SHP77 treated with DMSO at 0.1 percent for 48 hours (cell line): ENCODE measurements at places on chromosomes 16 and 17.

- no peak for DNase-seq
These were observed at the start of gene NLRP1 for GRCh38 chr17:5584383-5585286. TSS of gene NLRP1 (minus strand) at chr17:5584509. CDS start at chr17:5583957, 552 bp downstream.

- DNase-seq, result no peak
These were observed 19.9 kb upstream of the TCF25 start for GRCh38 chr16:89853306-89853993.

GRCh38 chr17:17304521-17304985 is 1.4 kb downstream of the NT5M start:
- DNase-seq, result no peak

GRCh38 chr16:4283939-4284338 is 11.1 kb upstream of the TFAP4 start:
- no peak for DNase-seq

DNA sequence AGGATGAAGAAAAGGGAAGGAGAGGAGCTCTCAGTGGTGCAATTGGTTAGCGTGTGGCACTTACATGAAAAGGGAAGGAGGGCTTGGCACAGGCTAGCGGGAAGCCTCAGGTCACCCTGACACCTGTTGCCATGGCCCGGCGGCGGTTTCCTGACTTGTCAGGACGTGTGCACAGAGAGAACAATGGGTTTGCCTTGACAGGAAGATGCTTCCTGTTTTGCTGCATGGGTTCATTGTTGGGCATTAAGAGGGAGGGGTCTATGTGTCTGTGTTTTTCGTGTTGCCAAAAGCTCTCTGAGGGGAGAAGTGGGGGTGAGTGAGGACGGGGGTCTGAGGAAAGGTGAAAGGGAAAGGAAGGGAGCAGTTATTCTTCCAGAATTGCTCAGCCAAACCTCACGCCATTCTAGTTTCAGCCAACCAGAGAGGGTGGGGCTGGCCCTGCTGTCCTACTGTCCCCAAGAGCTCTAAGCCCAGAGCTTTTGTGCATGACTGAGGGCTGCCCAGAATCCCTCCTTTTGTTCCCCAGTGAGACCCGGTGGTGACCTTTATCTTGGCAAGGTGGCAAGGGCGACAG is 17.1 kb upstream of the CCR7 start:
- peak; percentile 16 for DNase-seq

- DNase-seq, result no peak
These were observed 8.4 kb upstream of the TNS4 start for GRCh38 chr17:40509626-40510327.

DNA sequence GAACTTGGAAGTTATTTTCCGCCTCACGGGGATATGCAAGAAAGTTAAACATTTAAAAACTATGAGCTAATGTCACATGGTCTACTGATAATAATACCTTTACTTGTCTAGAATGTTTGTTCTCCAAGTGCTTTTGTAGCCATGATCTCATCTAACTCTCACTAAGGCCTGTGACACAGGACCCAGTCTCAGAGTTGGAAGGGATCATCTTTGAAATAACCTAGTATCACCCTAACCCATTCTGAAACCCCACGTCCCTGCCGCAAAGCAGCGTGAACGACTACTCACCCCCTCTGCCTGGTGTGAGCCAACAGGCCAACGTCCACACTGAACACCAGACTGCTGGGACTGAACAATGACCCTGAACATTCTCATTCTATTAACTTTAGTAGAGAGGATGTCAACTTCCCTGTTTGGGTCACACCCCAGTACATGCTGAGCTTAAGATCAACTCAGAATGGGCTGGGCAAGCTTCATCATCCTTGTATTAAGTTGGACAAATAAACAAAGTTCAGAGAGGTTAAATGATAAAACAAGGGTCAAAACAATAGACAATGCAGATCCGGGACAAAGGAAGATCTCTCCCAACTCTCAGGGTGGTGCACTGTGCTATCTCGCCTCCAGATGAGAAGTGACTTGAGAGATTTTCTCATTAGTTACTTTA is 54.8 kb upstream of the BCAR1 start:
- no peak for DNase-seq

- no peak for DNase-seq
These were observed at the start of gene KRT15 for GRCh38 chr17:41518789-41519449. TSS of gene KRT15 (minus strand) at chr17:41518890. CDS start at chr17:41518827, 63 bp downstream.

GRCh38 chr16:25084797-25085196 is 26.7 kb upstream of the LCMT1 start:
- DNase-seq, result no peak

- no peak for DNase-seq
These were observed 53.5 kb downstream of the PARN start for GRCh38 chr16:14576532-14576931.

DNA sequence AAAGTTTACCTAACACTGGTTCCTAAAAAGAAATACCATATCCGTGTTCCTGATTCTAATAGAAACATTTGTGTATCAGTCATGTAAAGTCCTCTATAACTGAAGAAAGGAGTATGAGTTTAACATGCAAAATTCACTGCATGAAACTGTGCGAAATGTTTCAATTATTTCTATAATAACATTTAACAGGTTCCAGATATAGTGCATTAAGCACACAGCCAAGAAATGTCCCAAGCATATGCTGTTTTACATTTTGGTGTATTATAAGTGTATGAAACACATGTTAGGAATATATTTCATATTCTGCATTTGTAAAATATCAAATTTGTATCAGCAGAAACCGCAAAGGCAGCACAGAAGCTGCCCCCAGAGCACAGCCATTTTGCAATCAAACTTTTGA is 764.9 kb downstream of the KCNJ2 start:
- DNase-seq, result no peak

DNA sequence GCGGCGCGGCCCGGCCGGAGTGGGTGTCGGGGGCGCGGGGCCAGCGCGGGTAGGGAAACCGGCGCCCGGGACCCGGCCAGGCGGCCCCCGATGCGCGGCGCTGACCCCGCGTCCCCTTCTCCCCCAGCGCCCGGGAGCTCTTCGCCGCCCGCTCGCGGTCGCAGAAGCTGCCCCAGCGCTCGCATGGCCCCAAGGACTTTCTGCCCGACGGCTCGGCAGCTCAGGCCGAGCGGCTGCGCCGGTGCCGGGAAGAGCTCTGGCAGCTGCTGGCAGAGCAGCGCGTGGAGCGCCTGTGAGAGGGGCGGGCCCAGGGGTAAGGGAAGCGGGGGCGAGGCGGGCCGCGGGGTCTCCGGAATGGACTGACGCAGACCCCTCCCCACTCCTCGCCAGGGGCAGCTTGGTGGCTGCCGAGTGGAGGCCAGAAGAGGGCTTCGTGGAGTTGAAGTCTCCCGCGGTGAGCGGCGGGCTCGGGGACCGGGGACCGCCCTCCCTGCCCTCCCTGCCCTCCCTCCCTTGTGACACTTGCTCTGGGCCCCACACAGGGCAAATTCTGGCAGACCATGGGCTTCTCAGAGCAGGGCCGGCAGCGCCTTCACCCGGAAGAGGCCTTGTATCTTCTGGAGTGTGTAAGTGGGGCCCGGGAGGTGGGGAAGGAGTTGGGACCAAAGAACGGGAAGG is 430 bp downstream of the TSEN54 start:
- no peak for DNase-seq

DNA sequence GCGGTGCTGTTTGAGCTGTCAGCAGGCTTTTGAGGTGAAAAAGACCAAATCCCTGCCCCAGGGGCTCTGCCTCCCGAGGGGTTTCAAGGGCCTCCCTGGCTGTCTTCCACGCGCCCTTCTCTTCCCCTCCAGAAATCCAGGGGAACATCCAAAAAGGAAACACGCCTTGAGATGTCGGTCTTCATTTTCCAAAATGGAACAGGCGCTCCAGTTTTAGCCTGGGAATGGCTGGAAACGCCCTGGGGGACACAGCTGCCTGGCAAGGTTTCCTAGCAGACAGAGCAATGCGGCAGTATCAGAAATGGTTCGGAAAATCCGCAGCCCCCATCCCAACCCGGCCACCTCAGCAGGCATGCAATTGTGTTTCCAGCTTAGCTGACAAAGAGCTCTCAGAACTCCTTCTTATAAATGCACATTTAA is 16.6 kb upstream of the LITAF start:
- no peak for DNase-seq

GRCh38 chr17:44071772-44072171 is 1.2 kb downstream of the G6PC3 start:
- DNase-seq, result no peak

DNA sequence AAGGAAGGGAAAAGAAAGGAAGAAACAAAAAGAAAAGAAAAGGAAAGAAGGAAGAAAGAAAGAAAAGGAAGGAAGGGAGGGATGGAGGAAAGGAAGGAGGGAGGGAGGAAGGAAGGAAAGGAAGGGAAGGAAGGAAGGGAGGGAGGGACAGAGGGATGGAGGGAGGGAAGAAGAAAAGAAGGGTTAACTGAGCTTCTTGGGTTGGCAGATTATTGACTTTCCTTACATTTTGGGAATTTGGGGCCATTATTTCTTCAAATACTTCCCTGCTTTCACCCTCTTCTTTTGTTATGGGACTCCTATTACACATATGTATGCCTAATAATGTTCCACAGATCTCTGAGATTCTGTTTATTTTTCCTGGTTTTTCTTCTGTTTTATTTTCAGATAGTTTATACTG is 285.6 kb downstream of the KCNJ2 start:
- DNase-seq, result no peak

- no peak for DNase-seq
These were observed 233.9 kb downstream of the MRTFB start for GRCh38 chr16:14304891-14305460.

DNA sequence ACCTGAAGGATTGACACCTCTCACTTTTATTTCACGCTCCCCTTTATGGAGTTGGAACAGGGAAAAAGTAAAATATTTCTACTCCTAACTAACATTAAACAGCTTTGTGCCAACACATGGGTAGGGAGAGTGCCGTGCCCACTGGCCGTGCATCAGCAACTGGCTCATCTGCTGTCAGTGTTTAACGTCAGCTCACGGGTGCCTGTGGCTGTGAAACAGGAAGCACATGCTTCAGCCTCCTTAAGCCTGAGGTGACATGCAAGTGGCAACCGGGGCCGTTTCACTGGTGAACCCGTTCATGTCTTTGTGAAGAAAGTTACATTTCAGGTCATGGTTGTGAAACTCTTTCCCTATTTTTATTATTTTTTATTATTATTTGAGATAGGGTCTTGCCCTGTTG is 3.2 kb downstream of the SPG7 start:
- DNase-seq, result no peak

DNA sequence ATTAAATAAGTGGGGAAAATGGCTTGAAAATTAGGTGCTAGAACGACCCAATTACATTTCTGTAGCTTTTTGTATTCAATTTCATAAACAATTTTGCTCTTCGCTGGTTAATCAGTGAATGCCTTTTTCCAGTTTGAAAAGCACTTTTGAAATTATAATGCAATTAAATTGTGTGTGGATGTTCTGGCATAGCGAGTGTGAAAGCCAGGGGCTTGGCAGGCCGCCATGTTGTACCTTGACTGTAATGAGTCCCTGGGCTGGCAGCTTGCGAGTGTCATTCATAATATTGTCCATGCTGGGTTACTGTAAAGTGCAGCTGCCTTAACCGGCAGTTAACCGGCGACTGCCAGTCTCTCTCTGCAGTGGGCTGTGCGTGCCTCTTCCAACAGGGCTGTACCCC is 177.8 kb downstream of the CCDC182 start:
- peak; percentile 77 for DNase-seq

DNA sequence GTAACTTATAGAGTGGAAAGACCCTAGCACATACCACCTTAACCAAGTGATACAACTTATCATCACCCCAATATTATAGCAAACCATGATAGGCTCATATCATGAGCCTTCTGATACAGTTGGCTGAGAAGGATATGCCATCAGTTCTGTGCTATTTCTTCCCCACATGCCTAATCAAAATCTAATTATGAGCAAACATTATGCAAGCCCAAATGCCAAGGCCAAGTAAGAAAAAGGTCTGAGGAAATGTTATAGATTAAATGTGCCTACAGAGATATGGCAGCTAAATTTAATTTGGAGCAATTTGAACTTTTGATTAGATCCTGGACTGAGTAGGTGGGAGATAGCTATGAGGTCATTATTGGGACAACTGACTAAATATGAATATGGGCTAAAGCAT is 225.9 kb upstream of the PMFBP1 start:
- DNase-seq, result no peak

DNA sequence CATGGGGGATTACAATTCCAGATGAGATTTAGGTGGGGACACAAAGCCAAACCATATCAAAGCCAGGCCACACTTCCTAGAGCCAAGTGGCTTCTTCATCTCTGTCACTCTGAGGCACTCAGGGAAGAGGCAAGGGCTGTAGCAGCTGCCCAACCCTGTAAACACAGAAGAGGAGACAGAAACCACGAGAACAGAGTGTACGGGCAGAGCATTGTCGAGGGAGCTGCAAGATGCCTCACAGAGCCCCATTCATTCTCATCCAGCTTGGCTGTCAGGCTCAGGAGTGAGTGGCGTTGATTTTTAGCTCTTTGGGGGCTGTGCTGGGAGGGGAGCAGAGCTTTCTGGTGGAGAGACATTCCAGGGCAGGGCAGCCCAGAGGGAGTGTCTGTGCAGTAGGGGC is 117.2 kb upstream of the SALL1 start:
- no peak for DNase-seq

- no peak for DNase-seq
These were observed 15.1 kb downstream of the FAM117A start for GRCh38 chr17:49748791-49749190.

- no peak for DNase-seq
These were observed 62.3 kb upstream of the PHOSPHO1 start for GRCh38 chr17:49292901-49293300.

DNA sequence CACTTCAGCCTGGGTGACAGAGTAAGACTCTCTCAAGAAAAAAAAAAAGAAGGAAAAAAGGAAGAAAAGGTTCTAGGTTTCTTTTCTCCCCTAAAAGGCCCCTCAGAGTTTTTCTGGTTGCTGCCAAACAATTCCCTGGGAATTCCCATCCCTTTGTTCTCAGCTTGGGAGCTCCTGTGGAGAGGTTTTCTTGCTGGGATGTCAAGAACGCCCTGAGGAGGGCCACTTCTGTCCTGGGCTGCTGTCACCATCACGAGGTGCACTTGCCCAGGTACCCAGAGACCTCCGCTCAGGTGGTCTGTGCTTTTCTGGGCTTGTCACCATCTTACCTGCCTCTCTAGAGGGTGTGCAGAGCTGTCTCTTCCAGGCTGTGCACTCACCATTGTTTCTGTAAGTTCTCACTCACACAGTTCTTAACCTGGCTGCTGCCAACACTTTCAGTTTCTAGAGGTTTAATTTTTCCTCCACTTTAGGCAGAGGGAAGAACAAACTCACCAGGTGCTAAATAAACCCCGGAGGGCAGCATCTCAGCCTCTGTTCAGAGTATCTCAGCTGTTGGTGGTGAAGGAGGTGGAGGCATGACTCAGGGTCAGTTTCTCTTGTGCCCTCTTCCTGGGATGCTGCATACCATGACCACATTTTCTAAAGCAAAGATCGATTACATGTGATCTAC is 2.4 kb upstream of the COX6A2 start:
- DNase-seq, result no peak

- no peak for DNase-seq
These were observed 36.4 kb downstream of the SNX20 start for GRCh38 chr16:50644729-50645128.

GRCh38 chr17:8041249-8041928 is 2.5 kb downstream of the ALOX15B start:
- peak; percentile 57 for DNase-seq

DNA sequence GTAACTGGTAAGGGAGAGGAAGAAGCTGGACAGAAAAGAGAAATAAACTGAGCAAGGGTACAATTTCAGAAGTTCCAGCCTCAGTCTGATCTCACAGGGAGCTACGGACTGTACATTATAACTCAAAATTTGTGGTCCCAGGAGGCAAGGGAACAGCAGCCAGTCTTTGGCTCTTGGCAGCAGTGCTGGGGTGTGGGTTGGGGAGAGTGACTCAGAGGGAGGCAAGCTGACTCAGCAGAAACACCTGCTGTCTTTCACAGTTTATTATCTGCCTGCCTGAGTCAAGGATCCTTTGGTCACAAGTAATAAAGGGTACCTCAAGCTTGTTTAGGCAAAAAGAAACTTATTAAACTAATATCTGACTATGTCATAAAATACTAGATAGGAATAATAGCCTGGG is 73.5 kb upstream of the KIF2B start:
- no peak for DNase-seq
